ENCODE measurements at places on chromosomes 1 and 21. TPM values are rescaled to one million over a fixed set of nuclear protein-coding genes. Genes with fewer than 3 reads are reported as not detected.

CFHR4 gene
- not detected for total RNA-seq

- no peaks in the 10 kb centered on the region for H3K27me3 ChIP-seq
- no peaks in the 10 kb centered on the region for H3K4me1 ChIP-seq
- no peak for DNase-seq
- no peaks in the 10 kb centered on the region for H3K36me3 ChIP-seq
- no peak overlapping the region for H3K27ac ChIP-seq
Measured at GRCh38 chr1:19365721-19366120, 53.6 kb downstream of the SLC66A1 start.

GRCh38 chr1:218817691-218818465, 355.8 kb upstream of the LYPLAL1 start:
- no peaks in the 10 kb centered on the region for H3K27me3 ChIP-seq
- H3K4me3 ChIP-seq: no peak overlapping the region
- H3K27ac ChIP-seq: peak overlapping the region; percentile 26
- H3K36me3 ChIP-seq: no peaks in the 10 kb centered on the region

DNA sequence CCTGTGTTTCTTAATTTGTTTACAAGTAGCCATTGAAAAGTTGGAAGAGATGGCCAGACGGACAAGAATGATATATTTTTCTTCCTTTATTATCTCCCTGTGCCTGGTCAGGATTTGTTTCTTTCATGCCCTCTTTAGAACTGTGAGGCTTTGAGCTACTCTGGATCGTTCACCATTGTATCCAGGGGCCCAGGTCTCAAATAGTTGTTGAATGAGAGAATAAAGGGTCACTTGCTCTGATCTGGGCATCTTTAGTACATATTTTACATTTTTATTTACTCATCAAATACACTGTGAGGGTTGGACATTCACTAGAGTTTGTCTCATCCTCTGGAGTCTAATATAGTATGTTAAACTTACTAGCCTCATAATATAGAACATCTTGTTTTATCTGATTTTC, 48.7 kb downstream of the IVNS1ABP start:
- H3K36me3 ChIP-seq: no peaks in the 10 kb centered on the region
- no peaks in the 10 kb centered on the region for H3K4me1 ChIP-seq
- H3K4me3 ChIP-seq: no peak overlapping the region

Data from HCT116 (cell line).